Naive thymus-derived CD8-positive, alpha-beta T cell (primary cell): ENCODE measurements at places on chromosomes 13 and 19.

- H3K4me3 ChIP-seq = no peak overlapping the region
- no peak for DNase-seq
- peaks cover 11% of the 10 kb centered on the region for H3K4me1 ChIP-seq
- H3K27ac ChIP-seq = no peak overlapping the region
- no peaks in the 10 kb centered on the region for H3K27me3 ChIP-seq
- no peaks in the 10 kb centered on the region for H3K36me3 ChIP-seq
Measured at GRCh38 chr19:2261438-2262172, 5.4 kb upstream of the JSRP1 start.

GRCh38 chr19:20153281-20153680 is 13.7 kb upstream of the ZNF486 start:
- no peak overlapping the region for H3K27ac ChIP-seq
- H3K27me3 ChIP-seq = no peaks in the 10 kb centered on the region
- peaks cover 3% of the 10 kb centered on the region for H3K36me3 ChIP-seq
- H3K4me3 ChIP-seq = no peak overlapping the region

DNA sequence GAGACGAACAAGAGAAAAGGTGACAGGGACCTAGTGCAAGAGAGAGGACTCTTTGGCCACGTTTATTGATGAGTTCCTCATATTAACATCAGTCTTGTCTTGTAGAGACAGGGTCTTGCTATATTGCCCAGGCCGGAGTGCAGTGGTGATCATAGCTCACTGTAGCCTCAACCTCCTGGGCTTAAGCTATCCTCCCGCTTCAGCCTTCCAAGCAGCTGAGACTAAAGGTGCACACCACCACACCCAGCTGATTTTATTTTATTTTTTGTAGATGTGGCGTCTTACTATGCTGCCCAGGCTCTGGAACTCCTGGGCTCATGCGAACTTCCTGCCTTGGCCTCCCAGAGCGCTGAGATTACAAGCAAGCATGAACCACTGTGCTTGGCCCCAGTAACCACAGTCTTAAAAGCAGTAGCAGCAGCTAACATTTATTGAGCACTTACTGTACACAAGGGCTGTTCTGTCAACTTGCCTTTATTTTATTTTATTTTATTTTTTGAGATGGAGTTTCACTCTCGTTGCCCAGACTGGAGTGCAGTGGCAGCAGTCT is 1.1 kb upstream of the SH2D3A start:
- no peaks in the 10 kb centered on the region for H3K27me3 ChIP-seq
- no peak for DNase-seq
- H3K4me1 ChIP-seq = peaks cover 48% of the 10 kb centered on the region
- H3K36me3 ChIP-seq = peaks cover 2% of the 10 kb centered on the region
- peak overlapping the region; percentile 97 for H3K27ac ChIP-seq

- H3K27ac ChIP-seq = peak overlapping the region; percentile 85
- peaks cover 25% of the 10 kb centered on the region for H3K4me1 ChIP-seq
- peak; percentile 49 for DNase-seq
- no peaks in the 10 kb centered on the region for H3K36me3 ChIP-seq
Measured at GRCh38 chr13:21075011-21075378, 13.6 kb upstream of the LATS2 start.

DNA sequence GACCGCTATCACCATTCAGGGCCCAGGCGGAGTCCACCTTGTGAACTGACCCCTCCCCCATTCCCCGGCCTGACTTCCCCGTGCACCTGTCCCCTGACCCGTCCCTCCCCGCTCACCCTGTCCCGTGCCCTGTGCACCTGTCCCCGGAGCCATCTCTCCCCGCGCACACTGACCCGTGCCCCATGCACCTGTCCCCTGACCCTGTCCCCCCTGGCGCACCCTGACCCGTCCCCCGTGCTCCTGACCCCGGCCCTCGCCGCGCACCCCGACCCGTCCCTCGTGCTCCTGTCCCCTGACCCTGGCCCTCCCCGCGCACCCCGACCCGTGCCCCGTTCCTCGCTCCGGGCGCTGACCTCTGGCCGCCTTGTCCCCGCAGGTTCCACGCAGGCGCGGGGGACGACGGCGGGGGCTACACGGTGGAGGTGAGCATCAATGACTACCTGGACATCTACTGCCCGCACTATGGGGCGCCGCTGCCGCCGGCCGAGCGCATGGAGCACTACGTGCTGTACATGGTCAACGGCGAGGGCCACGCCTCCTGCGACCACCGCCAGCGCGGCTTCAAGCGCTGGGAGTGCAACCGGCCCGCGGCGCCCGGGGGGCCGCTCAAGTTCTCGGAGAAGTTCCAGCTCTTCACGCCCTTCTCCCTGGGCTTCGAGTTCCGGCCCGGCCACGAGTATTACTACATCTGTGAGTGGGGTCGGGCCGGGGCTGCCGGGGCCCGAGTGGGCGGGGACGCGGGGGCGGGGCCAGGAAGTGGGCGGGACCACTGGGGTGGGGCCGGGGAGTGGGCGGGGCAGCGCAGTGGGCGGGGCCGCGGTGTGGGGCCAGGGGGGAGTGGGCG is 9.7 kb downstream of the EFNA2 start:
- DNase-seq = no peak
- peaks cover 15% of the 10 kb centered on the region for H3K27me3 ChIP-seq
- no peak overlapping the region for H3K4me3 ChIP-seq

GRCh38 chr13:31036731-31037695 is 104.6 kb downstream of the TEX26 start:
- DNase-seq = no peak
- no peaks in the 10 kb centered on the region for H3K36me3 ChIP-seq

GRCh38 chr19:51009061-51009891 is 7.9 kb upstream of the KLK8 start:
- no peak overlapping the region for H3K27ac ChIP-seq
- peaks cover 59% of the 10 kb centered on the region for H3K27me3 ChIP-seq
- H3K4me1 ChIP-seq = no peaks in the 10 kb centered on the region
- no peak overlapping the region for H3K4me3 ChIP-seq
- DNase-seq = no peak

DNA sequence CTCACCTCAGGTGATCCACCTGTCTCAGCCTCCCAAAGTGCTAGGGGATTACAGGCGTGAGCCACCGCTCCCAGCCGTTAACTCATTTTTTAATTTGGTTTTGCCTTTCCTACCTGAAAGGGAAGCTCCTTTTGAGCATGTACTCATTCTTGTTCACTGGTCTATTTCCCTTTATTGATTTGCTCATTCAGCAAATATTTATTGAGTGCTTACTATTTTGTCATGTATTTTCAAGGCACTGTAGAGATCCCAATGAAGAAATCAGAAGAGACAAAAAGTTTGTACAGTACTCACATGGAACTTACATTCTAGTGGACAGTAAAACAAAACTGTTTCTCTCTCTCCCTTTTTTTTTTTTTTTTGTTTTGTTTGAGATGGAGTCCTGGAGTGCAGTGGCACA is 13.8 kb downstream of the SPACA6 start:
- H3K36me3 ChIP-seq = peaks cover 12% of the 10 kb centered on the region
- peak overlapping the region; percentile 70 for H3K27ac ChIP-seq
- H3K4me1 ChIP-seq = peaks cover 37% of the 10 kb centered on the region
- H3K4me3 ChIP-seq = no peak overlapping the region
- no peak for DNase-seq

GRCh38 chr13:72244788-72245187 is 377.8 kb upstream of the DACH1 start:
- no peak overlapping the region for H3K27ac ChIP-seq
- H3K4me1 ChIP-seq = no peaks in the 10 kb centered on the region
- DNase-seq = no peak
- no peaks in the 10 kb centered on the region for H3K36me3 ChIP-seq
- no peak overlapping the region for H3K4me3 ChIP-seq

- H3K27me3 ChIP-seq = no peaks in the 10 kb centered on the region
- H3K27ac ChIP-seq = no peak overlapping the region
- H3K36me3 ChIP-seq = no peaks in the 10 kb centered on the region
- no peak for DNase-seq
Measured at GRCh38 chr13:67880916-67881315, 650.8 kb upstream of the PCDH9 start.

DNA sequence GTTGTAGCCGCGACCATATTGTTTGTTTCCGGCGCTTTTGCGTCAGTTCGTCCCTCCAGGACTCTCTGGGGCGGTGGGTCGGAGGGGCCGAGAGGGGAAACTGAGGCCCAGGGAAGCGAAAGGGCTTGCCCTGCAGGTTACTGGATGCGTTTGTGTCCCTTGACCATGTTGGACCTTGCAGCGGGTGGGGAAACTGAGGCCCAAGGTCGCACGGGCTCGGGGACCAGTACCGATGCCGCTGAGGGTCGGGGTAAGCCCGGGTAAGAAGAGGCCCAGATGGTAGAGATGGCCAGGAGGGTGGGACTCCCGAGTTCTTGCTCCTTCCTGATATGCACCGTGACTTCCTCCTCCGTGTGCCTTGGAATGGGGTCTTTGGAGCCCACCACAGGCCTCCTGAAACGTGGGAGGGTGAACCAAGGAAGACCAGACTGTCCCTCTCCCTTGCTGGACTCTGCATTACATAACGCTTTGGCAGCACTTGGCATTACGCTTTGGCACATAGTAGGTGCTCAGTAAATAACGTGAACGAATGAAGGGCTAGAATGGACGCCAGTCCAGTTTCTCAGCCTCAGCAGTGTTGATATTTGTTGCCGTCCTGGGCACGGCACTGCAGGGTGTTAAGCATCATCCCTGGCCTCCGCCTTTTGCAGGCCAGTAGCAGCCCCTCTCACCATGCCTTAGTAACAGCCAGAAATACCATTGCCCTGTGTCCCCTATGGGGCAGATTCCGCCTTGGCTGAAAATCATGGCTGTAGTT is 743 bp downstream of the CHAF1A start:
- H3K36me3 ChIP-seq = no peaks in the 10 kb centered on the region
- peak overlapping the region; percentile 90 for H3K27ac ChIP-seq
- peak overlapping the region; percentile 86 for H3K4me3 ChIP-seq
- DNase-seq = no peak
- H3K27me3 ChIP-seq = no peaks in the 10 kb centered on the region
- peaks cover 45% of the 10 kb centered on the region for H3K4me1 ChIP-seq

GRCh38 chr13:109309625-109310363 is 476.6 kb downstream of the IRS2 start:
- H3K4me1 ChIP-seq = no peaks in the 10 kb centered on the region
- H3K27ac ChIP-seq = no peak overlapping the region
- no peaks in the 10 kb centered on the region for H3K36me3 ChIP-seq
- no peak overlapping the region for H3K4me3 ChIP-seq
- no peak for DNase-seq

GRCh38 chr13:77429320-77430142 is 102.6 kb upstream of the MYCBP2 start:
- no peaks in the 10 kb centered on the region for H3K4me1 ChIP-seq
- H3K36me3 ChIP-seq = no peaks in the 10 kb centered on the region
- H3K27me3 ChIP-seq = peaks cover 5% of the 10 kb centered on the region
- H3K4me3 ChIP-seq = no peak overlapping the region
- no peak overlapping the region for H3K27ac ChIP-seq

DNA sequence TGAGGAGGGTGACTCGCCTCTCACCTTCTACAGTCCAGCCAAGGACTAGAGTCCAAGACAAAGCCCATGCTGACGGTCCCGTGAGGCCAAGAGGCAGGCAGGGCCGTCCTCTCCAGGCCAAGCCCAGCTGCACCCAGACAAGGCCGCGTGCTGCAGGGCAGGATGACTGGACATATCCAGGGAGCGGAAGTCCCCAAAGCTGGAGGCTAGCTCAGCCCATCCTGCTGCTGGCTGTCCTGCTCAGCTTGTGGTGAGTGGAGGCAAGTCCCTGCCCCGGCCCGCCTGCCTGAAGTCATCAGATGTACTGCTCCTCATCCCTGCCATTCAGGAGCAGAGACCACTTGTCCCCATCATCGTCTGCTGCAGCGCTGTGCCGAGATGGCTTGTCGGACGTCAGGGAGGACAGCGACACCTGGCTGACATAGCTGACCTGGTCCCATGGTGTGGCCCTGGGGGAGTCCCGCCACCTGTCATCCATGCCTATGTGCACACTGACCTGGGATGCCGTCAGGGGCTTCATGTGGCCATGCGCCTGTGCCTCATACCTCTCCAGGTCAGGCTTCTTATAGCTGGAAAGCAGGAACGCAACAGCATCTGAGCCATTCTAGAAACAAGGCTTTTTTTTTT is 72.8 kb downstream of the CCDC70 start:
- no peaks in the 10 kb centered on the region for H3K36me3 ChIP-seq
- no peak overlapping the region for H3K27ac ChIP-seq
- H3K4me1 ChIP-seq = no peaks in the 10 kb centered on the region
- H3K27me3 ChIP-seq = no peaks in the 10 kb centered on the region
- no peak for DNase-seq

- no peak for DNase-seq
- H3K4me3 ChIP-seq = peak overlapping the region; percentile 32
- H3K36me3 ChIP-seq = no peaks in the 10 kb centered on the region
- no peak overlapping the region for H3K27ac ChIP-seq
Measured at GRCh38 chr13:40026741-40027140, 371.3 kb downstream of the COG6 start.

- no peaks in the 10 kb centered on the region for H3K4me1 ChIP-seq
- H3K27ac ChIP-seq = peak overlapping the region; percentile 5
- no peak for DNase-seq
Measured at GRCh38 chr13:105193026-105193425, 1342.4 kb downstream of the EFNB2 start.

GRCh38 chr13:32669030-32669646 is 82.9 kb downstream of the PDS5B start:
- no peak overlapping the region for H3K27ac ChIP-seq
- H3K4me1 ChIP-seq = peaks cover 18% of the 10 kb centered on the region
- no peaks in the 10 kb centered on the region for H3K27me3 ChIP-seq
- peaks cover 12% of the 10 kb centered on the region for H3K36me3 ChIP-seq

DNA sequence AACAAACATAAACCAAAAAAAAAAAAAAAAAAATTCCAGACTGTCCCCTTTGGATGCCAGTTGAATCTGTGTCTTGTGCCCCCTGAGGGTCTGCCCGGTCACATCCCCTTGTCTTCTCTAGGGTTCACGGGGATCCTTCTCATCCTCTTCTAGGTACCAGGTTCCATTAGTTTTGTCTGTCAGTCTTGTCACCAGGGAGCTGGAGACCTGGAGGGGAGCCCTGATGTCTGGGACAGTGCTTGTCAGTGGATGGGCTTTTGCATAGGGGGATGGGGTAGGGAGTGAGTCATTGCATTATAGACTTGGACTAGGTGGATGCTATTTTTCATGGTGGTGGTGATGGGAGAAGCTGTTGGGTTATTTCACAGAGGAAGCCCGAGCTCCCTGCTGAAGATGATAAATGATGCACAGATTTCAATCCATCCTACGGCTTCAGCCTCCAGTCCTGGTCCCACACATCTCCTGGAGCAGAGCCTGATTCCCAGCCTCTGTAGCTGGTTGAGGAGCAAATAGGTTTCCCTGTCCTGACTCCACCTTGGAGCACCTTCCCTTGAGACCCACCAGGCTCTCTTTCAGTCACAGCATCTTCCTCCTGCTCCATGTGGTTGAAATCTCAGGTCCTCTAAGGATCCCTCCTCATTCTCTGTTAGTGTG is 26.0 kb downstream of the WTIP start:
- H3K4me3 ChIP-seq = no peak overlapping the region
- peak overlapping the region; percentile 44 for H3K27ac ChIP-seq

GRCh38 chr19:21910318-21910717 is 74.3 kb upstream of the ZNF43 start:
- H3K36me3 ChIP-seq = peaks cover 17% of the 10 kb centered on the region
- no peaks in the 10 kb centered on the region for H3K4me1 ChIP-seq
